Lower leg skin (tissue), 4 donors: ENCODE measurements at places on chromosomes 7 and 10. TPM values are rescaled to one million over a fixed set of nuclear protein-coding genes. Genes with fewer than 3 reads are reported as not detected.

DNA sequence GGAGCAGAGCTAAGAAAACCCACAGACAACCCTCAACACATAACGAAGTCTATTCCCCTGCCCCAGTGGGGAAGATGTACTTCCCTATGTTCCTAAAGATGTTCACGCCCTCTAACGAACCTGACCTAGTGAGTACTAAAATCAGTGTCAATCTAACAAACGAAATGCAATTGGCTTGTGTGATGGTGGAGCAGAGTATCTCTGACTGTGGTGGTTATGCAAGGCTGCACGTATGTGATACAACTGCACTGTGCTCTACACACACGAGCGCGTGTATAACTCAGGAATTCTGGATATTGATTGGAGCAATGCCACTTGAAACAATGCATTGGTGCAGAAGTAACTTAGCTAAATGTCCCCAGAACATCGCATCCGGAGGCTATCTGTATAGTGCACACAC, 1.3 kb downstream of the ANKRD16 start:
- no peak for DNase-seq

- peak; percentile 62 for DNase-seq
These were observed at the start of gene MEOX2 for GRCh38 chr7:15686295-15686956. TSS of gene MEOX2 (minus strand) at chr7:15686683. CDS start at chr7:15686402, 281 bp downstream.

- no peak for DNase-seq
These were observed 30.5 kb downstream of the ABCB1 start for GRCh38 chr7:87570178-87570577.

- no peak for DNase-seq
These were observed 455.7 kb downstream of the DGKB start for GRCh38 chr7:14446829-14447228.

GRCh38 chr7:131459256-131459655, 97.2 kb downstream of the PODXL start:
- no peak for DNase-seq

DNA sequence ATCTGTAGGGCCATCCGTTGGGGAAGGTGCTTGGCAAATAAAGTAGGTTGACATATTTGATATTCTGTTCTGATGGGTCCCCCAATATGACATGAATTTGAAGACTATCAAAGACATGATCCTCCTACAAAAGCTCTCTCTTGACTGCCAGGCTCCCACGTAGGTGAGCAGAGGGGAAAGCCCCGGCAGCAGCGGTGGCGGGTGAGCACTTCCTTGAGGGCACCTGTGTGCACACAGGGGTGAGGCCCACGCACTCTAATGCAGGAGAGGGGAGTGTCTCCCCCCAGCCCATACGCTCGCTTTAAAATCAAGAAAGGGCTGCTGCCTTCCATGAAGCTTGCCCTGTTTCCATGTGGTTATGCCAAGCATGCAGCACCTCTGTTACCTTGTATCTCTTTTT, 100.4 kb downstream of the TAX1BP1 start:
- DNase-seq: no peak

GRCh38 chr7:111591-111990, 80.8 kb upstream of the FAM20C start:
- no peak for DNase-seq

GRCh38 chr7:106736508-106737201, 75.7 kb upstream of the CCDC71L start:
- DNase-seq: no peak

- no peak for DNase-seq
These were observed 136.3 kb downstream of the INHBA start for GRCh38 chr7:41566581-41566980.

TMEM196 gene
- not detected for total RNA-seq

TMEM236 gene
- total RNA-seq: 0.22 TPM
